RKO (cell line): ENCODE measurements at places on chromosomes 5 and 9.

GRCh38 chr9:130990306-130990977 lies 18.5 kb upstream of the LAMC3 start:
- no peak for DNase-seq

DNA sequence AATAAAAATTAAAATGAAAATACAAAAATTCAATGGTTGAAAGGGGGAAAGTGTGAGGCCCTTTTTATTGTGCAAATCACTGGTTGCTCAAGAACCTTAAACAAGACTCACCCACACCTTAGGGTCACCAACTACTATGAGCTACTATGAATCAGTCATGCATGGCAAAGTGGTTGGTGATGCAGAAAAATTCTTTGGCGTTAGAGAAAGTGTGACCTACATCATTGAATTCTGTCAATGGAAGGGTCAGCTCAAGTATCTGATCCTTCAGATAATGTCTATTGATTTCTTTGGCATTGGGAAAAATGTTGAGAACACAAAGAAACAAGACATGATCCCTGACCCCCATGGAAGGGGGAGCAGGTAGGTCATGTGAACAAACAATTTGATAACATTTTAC lies 149.7 kb upstream of the ADCY2 start:
- no peak for DNase-seq

- DNase-seq = no peak
These were observed 53.6 kb downstream of the RAB24 start for GRCh38 chr5:177249761-177250537.

- DNase-seq = no peak
These were observed 8.7 kb downstream of the ASS1 start for GRCh38 chr9:130453487-130453886.

DNA sequence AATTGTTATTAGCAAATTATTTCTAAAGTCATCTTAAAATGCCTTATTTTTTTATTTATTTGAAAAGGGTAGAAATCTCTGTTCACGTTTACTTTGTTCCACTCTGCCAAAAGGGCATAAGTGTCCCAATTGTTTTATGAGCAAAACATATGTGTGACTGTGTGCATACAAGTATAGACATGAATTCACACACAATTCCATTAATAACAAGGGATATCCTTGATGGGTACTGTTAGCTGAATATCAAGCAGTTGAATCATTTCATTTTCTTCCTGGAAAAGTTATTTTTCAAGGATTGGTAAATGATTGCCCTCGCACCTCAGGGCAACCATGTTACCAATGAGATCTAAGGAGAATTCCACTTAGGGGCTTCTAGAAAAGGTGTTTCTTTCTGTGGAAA lies 92.1 kb upstream of the TAF11L2 start:
- DNase-seq = no peak

DNA sequence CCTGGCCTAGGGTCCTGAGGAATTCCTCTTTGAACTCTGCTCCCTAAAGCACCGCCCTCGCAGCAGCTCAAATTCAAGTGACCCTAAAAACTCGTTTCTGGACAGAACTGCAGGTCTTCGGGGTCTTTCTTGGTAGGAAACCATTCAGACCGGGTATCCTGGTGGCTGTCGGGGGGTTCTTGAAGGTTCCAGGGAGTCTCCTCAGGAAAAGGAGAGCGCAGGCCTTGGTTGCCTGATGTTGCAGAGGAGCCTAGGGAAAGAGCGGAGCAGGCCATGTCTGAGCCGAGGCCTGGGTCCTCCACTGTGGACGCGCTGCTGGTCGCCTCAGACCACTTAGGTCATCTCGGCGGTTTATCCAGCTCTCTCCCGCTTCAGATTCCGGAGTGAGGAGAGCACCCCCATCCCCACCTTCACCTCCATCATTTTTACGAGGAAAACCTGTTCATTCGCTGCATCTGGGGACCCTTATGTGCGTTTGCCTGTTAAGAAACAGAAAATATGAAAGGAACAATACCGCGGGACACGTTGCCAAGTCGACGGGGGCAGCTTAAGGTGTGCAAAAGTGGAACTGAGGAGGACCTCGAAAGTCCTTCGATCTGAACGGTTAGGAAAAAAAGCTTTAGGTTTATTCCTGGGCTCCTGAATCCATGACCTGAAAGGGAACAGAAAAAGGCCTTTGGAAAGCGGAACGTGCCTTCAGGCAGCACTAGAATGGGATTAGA lies 299.4 kb downstream of the PARP8 start:
- no peak for DNase-seq

DNA sequence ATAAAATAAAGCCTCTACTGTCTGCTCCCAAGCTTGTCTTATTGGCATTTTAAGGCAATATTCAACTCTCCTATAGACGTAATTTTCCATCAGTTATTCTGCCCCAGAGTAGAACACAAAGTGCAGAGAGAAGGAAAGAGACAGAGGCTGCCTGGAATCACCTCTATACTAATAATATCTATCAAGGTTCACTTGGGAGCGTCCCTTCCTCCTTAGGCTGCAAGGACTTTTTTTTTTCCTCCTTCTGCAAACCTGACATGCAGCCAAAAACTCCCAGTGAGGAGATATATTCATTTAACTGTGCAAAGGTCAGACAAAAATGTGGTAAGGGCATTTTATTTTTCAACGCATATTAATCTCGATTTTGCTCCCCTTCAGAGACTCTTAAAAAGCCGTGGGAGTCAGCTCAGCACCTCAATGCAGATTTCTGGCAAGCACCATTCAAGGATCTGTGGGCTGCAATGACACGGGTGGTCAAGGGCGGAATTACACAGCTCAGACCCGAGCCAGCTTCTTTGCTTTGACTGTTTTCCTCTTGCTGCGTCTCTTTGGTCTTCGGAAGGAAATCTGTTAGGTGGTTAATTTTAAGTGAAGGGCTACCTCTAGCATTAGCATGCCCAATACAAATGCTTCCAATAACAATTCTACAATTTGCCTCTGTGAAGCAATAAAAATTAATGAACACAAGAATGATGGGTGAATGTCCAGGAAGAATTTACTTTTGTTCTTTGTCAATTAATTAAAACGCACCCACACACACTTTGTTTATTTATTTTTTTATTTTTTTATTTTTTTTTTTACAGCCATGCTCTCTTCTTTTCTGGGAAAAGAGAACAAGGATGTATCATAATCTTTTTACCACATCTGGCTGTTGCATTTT lies 587.7 kb upstream of the GRAMD2B start:
- peak; percentile 40 for DNase-seq

DNA sequence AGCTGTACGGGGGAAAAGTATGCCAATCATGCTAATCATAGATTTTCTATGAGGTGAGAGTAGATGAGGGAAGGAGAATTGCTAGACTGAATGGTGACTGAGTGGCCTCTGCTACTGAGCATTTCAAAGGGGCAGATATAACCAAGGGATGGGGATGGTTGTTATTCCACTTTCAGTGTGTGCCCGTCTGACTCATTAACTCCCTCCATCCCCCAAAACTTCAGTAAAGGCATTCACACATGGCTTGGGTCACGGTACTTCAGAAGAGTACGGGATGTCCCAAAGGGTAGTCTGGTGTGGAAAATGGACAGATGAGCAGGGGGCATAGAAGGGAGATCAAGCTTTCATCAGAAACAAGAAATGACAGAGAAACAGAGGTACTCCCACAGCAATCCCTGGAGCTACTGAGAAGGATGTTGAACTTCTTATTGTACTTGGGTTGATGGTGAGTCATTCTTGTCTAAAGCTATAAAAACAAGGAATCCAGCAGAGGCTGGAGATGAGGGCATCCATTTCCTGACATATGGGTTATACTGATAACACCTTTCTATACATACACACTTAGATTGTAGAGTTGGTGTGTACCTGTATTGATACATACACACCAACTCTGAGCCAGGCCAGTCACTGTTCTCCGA lies 8.9 kb upstream of the TLE4 start:
- DNase-seq = no peak

DNA sequence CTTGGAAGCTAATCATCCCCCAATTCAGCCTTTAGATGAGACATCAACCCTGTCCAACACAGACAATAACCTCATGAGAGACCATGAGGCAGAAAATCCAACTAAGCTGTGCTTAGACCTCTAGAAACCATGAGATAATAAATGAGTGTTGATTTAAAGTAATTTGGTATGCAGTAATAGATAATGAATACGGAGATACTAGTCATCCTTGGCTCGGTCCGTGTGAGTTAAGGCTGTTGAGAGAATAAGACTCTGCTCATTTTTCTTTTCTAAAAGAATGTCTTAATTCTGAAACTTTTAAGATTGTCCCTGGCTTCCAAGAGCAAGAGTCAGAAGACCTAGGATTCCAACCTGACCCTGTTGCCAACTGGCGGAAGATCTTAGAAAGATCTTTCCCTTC lies 6.1 kb downstream of the TNC start:
- DNase-seq = no peak

DNA sequence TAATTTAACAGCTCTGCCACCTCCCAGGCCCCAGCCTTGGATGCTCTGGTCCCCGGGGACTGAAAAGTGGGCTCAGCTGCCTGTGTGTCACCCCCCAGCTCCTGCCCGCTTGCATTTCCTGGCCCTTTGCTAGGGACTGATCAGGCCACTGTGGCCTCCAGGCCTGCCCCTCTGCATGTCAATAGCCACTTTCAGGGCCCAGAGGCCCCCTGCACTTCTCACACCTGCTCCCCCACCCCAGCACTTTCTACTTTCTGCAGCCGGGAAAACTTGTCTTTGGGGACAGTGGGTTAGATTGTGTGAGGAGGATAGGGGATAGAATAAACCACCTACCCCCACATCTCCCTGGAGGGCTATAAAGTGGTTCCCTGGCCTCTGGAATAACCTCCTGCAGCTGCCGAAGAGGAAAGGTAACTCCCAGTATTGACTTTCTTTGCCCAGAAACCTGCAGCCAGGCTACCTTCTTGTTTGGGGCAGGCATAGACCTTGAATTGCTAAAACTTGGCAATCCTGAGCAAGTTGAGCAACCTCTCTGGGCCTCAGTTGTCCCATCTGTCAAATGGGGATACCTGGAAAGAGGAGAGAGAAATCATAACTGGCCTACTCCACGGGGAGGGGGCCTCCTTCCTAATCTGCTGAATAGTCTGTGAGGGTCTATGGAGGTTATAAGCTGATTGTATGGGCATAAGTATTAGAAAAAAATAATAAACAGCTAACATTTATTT lies 7.8 kb downstream of the AIF1L start:
- no peak for DNase-seq

GRCh38 chr9:27353474-27354229 lies 56.7 kb upstream of the EQTN start:
- no peak for DNase-seq

- DNase-seq = no peak
These were observed 101.7 kb downstream of the BNC2 start for GRCh38 chr9:16768816-16769215.

GRCh38 chr9:89553451-89554010 lies 51.3 kb upstream of the GADD45G start:
- DNase-seq = no peak

GRCh38 chr5:172207511-172207910 lies 13.5 kb downstream of the EFCAB9 start:
- DNase-seq = no peak

- DNase-seq = no peak
These were observed 34.5 kb upstream of the TCF7 start for GRCh38 chr5:134079748-134080581.

GRCh38 chr5:32067774-32068470 lies 106.2 kb downstream of the GOLPH3 start:
- no peak for DNase-seq

GRCh38 chr9:136992819-136993369 lies 672 bp downstream of the PAXX start:
- no peak for DNase-seq

DNA sequence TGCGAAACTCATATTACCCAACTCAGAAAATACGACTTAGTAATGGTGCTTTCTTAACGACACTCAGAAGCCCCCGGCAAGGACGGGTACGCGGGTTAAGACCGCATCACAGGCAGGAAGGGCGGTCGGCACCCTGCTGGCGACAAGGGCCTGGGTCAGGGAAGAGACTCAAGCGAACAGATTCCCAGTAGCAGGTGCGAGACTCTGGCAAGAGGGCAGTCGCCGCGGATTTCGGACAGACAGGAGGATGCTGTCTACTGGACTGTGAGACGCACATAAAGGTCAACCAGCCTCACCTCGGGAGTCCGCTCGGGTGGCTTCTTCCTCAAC lies 398 bp downstream of the RAPGEF6 start:
- peak; percentile 78 for DNase-seq

- no peak for DNase-seq
These were observed 14.1 kb downstream of the ZER1 start for GRCh38 chr9:128757602-128758001.

DNA sequence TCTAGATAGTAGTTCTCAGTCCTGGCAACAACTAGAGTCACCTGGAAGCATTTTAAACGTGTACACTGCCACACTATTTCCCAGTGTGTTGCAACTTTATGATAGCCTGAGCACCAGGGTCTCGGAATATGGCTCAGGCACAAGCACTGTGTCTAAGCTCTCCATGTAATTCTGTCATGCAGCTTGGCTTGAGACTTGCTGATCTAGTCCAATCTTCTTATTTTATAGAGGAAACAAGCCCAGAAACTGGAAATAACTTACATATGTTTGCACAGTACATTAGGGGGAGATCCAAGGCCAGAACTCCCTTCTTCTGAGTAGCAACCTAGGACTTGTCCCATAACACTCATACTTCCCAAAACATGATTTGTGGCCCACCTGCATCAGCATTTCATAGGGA lies 49.1 kb downstream of the SH3TC2 start:
- no peak for DNase-seq

- no peak for DNase-seq
These were observed 15.0 kb upstream of the FBP1 start for GRCh38 chr9:94654165-94654894.

DNA sequence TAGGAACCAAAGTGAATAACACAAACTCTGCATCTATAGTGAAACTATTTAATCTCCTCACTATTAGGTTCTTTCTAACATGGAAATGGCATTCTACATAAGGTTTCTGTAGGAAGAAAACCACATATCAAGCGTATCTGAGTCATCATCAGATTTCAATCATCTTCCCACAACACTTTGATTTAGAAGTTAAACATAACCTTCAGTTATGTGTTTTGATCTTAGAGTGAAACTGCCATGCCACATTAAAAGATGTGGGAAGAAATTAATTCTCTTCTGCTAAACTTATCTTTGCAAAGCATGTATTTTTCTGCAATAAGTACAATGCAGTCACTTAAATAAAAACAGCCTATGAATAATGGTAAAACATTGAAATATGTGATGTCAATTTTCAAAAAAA lies 55.0 kb downstream of the MEF2C start:
- no peak for DNase-seq

- DNase-seq = no peak
These were observed 106.7 kb downstream of the FAM174A start for GRCh38 chr5:100641833-100642232.

- no peak for DNase-seq
These were observed 17.3 kb downstream of the NEURL1B start for GRCh38 chr5:172658391-172658790.

DNA sequence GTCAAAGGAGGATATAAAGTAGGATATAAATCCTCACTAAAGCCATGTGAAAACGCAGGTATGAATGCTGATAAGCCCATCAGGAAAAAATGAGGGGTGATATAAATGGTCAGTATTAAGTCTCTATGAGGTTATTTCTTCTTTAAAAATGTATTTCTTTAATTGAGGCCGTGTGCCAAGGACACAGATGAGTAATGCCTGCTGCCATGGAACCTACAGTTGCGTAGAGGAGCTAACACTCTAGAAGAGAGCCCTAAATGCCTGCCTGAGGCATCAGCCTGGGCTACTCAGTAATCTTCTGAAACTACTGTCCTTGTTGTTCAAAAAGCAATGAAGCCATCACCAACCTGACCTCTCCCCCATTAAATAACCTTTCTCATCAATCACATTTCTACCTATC lies 84.9 kb downstream of the KLHL3 start:
- no peak for DNase-seq
